ENCODE measurements at places on chromosomes 12 and 14.

GRCh38 chr12:95624589-95624988, 73.3 kb upstream of the USP44 start:
- DNase-seq: no peak

DNA sequence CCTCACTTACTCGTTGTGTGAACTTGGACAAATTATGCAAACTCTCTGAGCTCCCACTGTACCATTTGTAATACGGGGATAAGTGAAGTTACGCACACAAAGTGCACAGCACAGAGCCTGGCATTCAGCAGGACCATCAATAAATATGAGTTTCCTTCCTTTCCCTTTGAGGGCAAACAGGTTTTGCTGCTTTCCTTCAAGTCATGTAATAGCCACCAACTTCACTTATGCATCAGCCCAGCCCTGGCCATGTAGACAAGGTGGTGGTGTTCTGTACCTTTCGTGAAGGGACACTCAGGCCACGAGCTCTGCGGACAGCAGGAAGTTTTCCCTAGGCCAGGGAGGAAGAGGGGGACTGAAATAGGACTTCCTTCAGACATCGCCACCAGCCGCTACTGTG, 272.7 kb downstream of the CACNA1C start:
- DNase-seq: peak; percentile 23

DNA sequence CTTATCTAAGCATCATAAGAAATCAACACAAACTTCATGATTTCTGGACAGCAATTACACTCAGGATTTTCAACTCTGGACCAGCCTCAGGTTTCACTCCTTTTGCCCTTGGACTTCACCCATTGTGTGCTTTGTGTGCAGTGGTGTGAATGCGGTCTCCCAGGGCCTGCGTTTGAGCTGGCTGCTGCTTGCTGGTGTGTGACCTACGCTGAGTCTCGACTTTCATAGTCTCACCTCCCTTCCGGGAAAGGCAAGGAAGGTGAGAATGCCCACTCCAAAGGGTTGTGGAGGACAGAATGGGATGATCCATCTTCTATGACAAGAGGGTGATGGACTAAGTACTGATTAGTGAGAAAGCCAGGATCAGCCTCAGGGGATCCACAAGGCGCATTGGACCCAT, 228.8 kb downstream of the C12orf75 start:
- DNase-seq: no peak

DNA sequence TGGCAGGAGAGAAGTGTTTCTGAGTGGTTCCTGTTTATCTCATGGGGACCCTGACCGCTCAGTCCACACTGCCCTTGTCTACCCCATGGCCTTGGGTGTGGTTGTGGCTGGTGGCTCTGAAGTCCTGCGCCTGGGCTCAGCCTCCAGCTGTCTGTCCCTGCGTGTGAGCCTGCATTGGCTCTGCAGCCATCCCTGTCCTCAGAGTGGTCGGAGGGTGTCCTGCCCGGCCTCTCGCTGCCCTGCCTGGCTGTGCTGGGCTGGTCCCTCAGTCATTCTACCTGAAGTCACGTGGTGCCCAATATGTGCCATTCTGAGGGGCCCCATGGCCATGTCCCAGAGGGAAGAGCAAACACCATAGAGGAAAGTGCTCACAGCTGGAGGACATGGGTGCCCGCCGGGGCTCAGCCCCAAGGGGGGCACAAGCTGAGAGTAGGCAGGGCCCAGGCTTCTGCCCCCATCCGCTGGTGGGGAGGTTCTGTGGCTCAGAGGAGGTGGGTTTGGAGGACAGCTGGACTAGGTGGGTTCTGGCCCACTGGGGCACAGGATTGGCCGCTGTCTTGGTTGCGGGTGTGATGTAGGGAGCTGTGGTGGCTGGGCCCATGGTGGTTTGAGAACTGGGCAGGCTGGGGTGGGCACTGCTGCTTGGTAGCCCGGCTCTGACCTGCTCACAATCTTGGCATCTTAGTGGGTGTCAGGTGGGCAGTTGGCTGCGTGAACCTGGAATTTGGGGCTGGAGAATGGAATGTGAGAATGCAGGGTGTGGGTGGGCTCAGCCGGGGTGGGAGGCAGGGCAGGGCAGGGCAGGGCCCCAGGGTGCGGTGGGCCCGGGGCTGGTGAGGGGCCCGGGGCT, 11.6 kb downstream of the TEDC1 start:
- DNase-seq: no peak

- DNase-seq: no peak
Observed at GRCh38 chr12:1920971-1921370, 2.5 kb upstream of the CACNA2D4 start.

GRCh38 chr14:68521961-68522509, 270.8 kb downstream of the ZFP36L1 start:
- DNase-seq: no peak

DNA sequence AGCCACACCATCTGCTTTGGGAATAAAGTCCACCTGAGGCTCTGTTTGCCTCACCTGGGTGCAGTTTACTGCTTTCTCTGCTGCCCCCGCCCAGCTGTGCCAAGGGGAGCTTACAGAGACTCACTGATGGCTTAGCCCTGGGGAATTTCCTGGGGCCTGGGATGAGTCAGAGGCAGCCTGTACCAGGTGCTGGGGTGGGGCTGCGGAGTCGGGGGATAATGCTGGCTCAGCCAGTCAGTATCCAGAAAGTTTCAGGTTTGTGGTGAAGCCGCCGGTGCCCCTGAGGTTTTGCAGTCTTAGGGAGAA, 22.3 kb downstream of the PLEKHG3 start:
- DNase-seq: no peak

All from NCI-H1436 treated with DMSO at 0.1 percent for 48 hours (cell line).